ENCODE measurements at places on chromosomes 16 and 17. TPM values are rescaled to one million over a fixed set of nuclear protein-coding genes. Genes with fewer than 3 reads are reported as not detected.
A peak's percentile ranks its signal among the peaks of the same experiment; 100 is the strongest.

DNA sequence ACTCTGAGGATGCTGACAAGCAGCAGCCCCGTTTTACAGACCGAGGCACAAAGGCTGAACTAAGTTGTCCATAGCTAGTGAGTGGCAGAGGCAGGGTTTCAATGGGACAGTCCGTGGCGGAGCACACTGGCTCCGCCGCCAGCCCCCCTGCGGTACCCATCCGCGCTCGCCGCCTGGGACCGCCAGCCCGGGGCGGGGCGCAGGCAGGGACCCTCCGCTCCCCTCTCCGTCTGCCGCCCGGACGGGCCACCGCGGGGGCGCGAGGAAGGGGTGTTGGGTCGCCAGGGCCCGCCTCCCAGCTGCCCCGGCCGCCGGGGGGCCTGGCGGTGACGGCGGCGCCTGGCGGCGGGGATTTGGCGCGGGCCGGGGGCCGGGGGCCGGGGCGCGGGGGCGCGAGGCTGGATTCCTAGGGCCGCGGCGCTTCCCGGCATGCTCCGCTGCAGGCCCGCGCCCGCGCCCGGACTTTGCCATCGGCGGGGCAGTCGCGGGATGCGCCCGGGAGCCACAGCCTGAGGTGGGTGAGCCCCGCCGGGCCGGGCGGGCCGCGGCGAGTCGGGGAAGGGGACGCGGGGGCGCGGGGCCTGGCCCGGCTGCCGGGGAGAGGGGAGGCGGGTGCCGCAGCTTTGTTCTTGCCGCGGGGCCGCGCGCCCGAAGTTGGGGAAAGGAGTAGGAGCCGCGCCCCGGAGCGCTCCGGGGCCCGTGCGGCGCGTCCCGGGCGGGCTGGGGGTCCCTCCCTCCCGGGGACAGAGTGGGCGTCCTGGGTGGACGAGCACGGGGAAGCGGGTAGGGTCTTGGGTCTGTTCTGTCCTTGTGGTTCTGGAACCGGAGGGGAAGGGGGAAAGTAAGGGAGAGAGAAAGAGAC lies at the start of gene TMEM98:
TSS of gene TMEM98 (plus strand) at position 430 of the 862 bp plus-strand sequence. CDS start 3,376 bp downstream, outside the sequence.
- H3K36me3 ChIP-seq, result no peaks in the 10 kb centered on the region
- peak within 1 kb of the TSS; percentile 70 for H3K4me3 ChIP-seq
- no peak for DNase-seq

GRCh38 chr17:14372905-14373613 lies 72.2 kb downstream of the HS3ST3B1 start:
- no peak for DNase-seq
- peaks cover 4% of the 10 kb centered on the region for H3K36me3 ChIP-seq
- peaks cover 4% of the 10 kb centered on the region for H3K4me1 ChIP-seq
- no peak overlapping the region for H3K27ac ChIP-seq

- H3K27ac ChIP-seq, result no peak overlapping the region
- no peak overlapping the region for H3K4me3 ChIP-seq
- H3K36me3 ChIP-seq, result peaks cover 7% of the 10 kb centered on the region
- no peak for DNase-seq
- H3K27me3 ChIP-seq, result peaks cover 46% of the 10 kb centered on the region
Measured at GRCh38 chr16:17515421-17516210, 44.9 kb upstream of the XYLT1 start.

Gene RAB26
- polyA plus RNA-seq, result 1.4 TPM

Gene RAMP2
- polyA plus RNA-seq, result not detected

GRCh38 chr17:54903375-54903774 lies 2.7 kb downstream of the TOM1L1 start:
- no peak overlapping the region for H3K27ac ChIP-seq
- H3K27me3 ChIP-seq, result peaks cover 16% of the 10 kb centered on the region
- peaks cover 13% of the 10 kb centered on the region for H3K4me1 ChIP-seq
- no peaks in the 10 kb centered on the region for H3K36me3 ChIP-seq

GRCh38 chr17:74373838-74374606 lies 6.7 kb downstream of the GPR142 start:
- DNase-seq, result no peak
- H3K27ac ChIP-seq, result no peak overlapping the region
- no peak overlapping the region for H3K4me3 ChIP-seq
- peaks cover 8% of the 10 kb centered on the region for H3K4me1 ChIP-seq
- peaks cover 51% of the 10 kb centered on the region for H3K27me3 ChIP-seq
- H3K36me3 ChIP-seq, result no peaks in the 10 kb centered on the region

DNA sequence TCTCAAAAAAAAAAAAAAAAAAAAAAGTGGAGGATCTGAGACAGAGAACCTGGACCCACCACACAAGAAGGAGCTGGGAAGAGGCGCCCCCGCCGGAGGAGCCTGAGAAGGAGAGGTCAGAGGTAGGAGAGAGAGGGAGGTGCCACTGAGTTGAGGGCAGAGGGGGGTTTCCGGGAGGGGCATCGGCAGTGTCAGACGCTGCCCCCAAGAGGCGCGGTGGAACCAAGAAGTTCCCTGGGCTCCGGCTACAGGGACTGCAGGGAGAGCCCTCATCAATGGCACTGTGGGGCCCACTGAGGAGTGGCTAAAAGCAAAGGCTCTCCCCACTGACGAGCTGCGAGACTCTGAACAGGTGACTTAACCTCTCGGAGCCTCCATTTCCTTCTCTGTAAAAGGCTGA lies 4.2 kb downstream of the CCDC42 start:
- peak overlapping the region; percentile 83 for H3K4me3 ChIP-seq
- peaks cover 25% of the 10 kb centered on the region for H3K4me1 ChIP-seq
- peak overlapping the region; percentile 90 for H3K27ac ChIP-seq
- H3K36me3 ChIP-seq, result no peaks in the 10 kb centered on the region
- H3K27me3 ChIP-seq, result no peaks in the 10 kb centered on the region
- DNase-seq, result peak; percentile 44

- DNase-seq, result no peak
- no peak overlapping the region for H3K27ac ChIP-seq
- H3K4me1 ChIP-seq, result peaks cover 19% of the 10 kb centered on the region
- H3K36me3 ChIP-seq, result no peaks in the 10 kb centered on the region
- H3K27me3 ChIP-seq, result peaks cover 32% of the 10 kb centered on the region
- H3K4me3 ChIP-seq, result no peak overlapping the region
Measured at GRCh38 chr17:76667786-76668453, 24.4 kb upstream of the ST6GALNAC1 start.

Gene CBX2
- not detected for polyA plus RNA-seq

- peak overlapping the region; percentile 49 for H3K27ac ChIP-seq
- H3K36me3 ChIP-seq, result peaks cover 9% of the 10 kb centered on the region
- no peak overlapping the region for H3K4me3 ChIP-seq
- H3K4me1 ChIP-seq, result peaks cover 11% of the 10 kb centered on the region
- peaks cover 9% of the 10 kb centered on the region for H3K27me3 ChIP-seq
Measured at GRCh38 chr17:76982408-76983074, 114.3 kb downstream of the MGAT5B start.

GRCh38 chr17:16273499-16273898 lies 56.5 kb downstream of the PIGL start:
- H3K36me3 ChIP-seq, result peaks cover 5% of the 10 kb centered on the region
- DNase-seq, result no peak
- H3K4me3 ChIP-seq, result no peak overlapping the region

Gene LGALS9
- 73.9 TPM for polyA plus RNA-seq

Gene RHBDL3
- not detected for polyA plus RNA-seq

- no peaks in the 10 kb centered on the region for H3K27me3 ChIP-seq
- peak overlapping the region; percentile 47 for H3K4me3 ChIP-seq
- no peak for DNase-seq
- no peaks in the 10 kb centered on the region for H3K36me3 ChIP-seq
- no peak overlapping the region for H3K27ac ChIP-seq
- H3K4me1 ChIP-seq, result peaks cover 20% of the 10 kb centered on the region
Measured at GRCh38 chr16:89999831-90000574, 19.3 kb downstream of the DBNDD1 start.

Gene CFAP97D1
- polyA plus RNA-seq, result not detected

Gene KRTAP3-1
- not detected for polyA plus RNA-seq

Gene P2RX1
- polyA plus RNA-seq, result 2.3 TPM

- H3K36me3 ChIP-seq, result peaks cover 5% of the 10 kb centered on the region
- no peaks in the 10 kb centered on the region for H3K27me3 ChIP-seq
- H3K27ac ChIP-seq, result peak overlapping the region; percentile 96
- peak; percentile 28 for DNase-seq
- peaks cover 62% of the 10 kb centered on the region for H3K4me1 ChIP-seq
- peak overlapping the region; percentile 88 for H3K4me3 ChIP-seq
Measured at GRCh38 chr16:11585460-11586377, 1.0 kb downstream of the LITAF start.

DNA sequence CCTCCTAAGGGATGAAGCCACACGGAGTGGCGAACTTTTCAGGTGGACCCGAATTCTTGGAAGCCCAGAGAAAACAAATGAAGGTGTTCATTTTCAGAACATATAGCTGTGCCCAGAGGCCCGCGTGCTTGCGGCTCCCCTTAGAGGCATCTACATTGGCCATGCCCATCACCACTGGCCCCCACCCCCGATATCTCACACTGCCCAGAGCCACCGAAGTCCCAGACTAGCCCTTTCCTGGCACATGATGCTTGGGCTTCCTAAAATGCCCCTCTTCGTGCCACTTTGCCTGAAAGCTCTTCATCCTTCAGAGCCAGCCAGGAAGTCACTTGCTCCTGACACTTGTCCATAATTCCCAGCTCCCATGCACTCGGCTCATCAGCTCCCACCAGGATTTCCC lies 2.1 kb upstream of the HEXIM1 start:
- H3K27me3 ChIP-seq, result no peaks in the 10 kb centered on the region
- DNase-seq, result no peak
- peak overlapping the region; percentile 21 for H3K4me3 ChIP-seq

DNA sequence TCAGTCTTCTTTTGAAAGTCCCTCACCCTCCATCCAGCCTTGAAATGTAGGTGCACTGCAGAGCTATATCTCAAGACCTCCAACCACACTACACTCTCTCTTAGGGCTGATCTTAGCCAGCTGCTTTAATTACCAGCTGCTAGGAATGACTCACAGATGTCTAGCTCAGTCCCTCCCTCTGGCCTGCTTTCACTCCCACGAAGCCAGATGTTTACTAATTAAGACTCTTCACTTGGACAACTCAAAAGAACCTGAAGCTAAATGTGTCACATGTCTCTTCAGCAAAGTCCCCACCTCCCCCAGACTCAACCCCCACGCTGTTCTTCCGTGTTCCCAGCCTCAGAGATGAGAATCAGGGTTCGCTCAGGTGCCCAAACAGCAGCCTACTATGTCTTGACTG lies 2.6 kb downstream of the GTF3C1 start:
- peaks cover 17% of the 10 kb centered on the region for H3K36me3 ChIP-seq
- H3K27me3 ChIP-seq, result no peaks in the 10 kb centered on the region
- no peak for DNase-seq
- peaks cover 35% of the 10 kb centered on the region for H3K4me1 ChIP-seq
- no peak overlapping the region for H3K27ac ChIP-seq
- peak overlapping the region; percentile 69 for H3K4me3 ChIP-seq

Gene SMCR8
- polyA plus RNA-seq, result 4.2 TPM

Gene TP53I13
- 28.3 TPM for polyA plus RNA-seq

GRCh38 chr16:3564130-3564888 lies 12.9 kb downstream of the NLRC3 start:
- H3K4me1 ChIP-seq, result no peaks in the 10 kb centered on the region
- H3K4me3 ChIP-seq, result no peak overlapping the region
- H3K27ac ChIP-seq, result no peak overlapping the region
- no peaks in the 10 kb centered on the region for H3K36me3 ChIP-seq

DNA sequence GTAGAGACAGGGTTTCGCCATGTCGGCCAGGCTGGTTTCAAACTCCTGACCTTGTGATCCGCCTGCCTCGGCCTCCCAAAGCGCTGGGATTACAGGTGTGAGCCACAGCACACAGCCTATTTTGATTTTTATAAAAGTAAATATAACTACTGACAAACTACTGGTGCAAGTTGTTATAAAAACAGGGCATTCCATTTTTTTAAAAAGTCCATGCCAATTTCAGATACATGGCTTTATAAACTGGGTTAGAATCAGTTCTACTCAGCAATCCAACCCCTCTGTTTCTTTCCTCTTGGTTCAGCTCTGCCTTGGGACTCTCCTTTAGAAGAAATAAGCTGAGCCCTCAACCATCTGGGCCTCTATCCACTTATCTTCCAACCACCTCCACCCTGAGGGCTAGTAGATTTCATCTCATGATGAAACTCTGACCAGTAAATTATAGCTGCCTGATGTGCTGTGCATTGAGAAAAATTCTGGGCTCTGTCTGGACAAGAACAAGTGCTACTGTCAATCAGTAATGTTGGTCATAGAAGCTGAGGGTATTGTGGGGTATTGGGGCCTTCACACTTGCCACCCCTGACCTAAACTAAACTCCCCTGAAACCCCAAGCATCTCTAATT lies 10.2 kb downstream of the RANBP10 start:
- H3K4me1 ChIP-seq, result peaks cover 48% of the 10 kb centered on the region
- no peak overlapping the region for H3K4me3 ChIP-seq
- no peak for DNase-seq

- no peak overlapping the region for H3K27ac ChIP-seq
- peak overlapping the region; percentile 72 for H3K4me3 ChIP-seq
- peaks cover 14% of the 10 kb centered on the region for H3K4me1 ChIP-seq
- no peaks in the 10 kb centered on the region for H3K36me3 ChIP-seq
- H3K27me3 ChIP-seq, result no peaks in the 10 kb centered on the region
Measured at GRCh38 chr16:88809676-88810165, 2.0 kb downstream of the APRT start.

Gene ZNF232
- 14.3 TPM for polyA plus RNA-seq

Gene LLGL2
- 9.2 TPM for polyA plus RNA-seq

GRCh38 chr16:64773638-64774037 lies 348.2 kb downstream of the CDH11 start:
- H3K27ac ChIP-seq, result no peak overlapping the region
- no peak for DNase-seq
- no peaks in the 10 kb centered on the region for H3K27me3 ChIP-seq

Gene NPIPB9
- 0.29 TPM for polyA plus RNA-seq

- no peak overlapping the region for H3K4me3 ChIP-seq
- no peaks in the 10 kb centered on the region for H3K36me3 ChIP-seq
- peaks cover 20% of the 10 kb centered on the region for H3K27me3 ChIP-seq
- DNase-seq, result peak; percentile 67
Measured at GRCh38 chr17:76547183-76547641, 7.4 kb downstream of the PRCD start.

DNA sequence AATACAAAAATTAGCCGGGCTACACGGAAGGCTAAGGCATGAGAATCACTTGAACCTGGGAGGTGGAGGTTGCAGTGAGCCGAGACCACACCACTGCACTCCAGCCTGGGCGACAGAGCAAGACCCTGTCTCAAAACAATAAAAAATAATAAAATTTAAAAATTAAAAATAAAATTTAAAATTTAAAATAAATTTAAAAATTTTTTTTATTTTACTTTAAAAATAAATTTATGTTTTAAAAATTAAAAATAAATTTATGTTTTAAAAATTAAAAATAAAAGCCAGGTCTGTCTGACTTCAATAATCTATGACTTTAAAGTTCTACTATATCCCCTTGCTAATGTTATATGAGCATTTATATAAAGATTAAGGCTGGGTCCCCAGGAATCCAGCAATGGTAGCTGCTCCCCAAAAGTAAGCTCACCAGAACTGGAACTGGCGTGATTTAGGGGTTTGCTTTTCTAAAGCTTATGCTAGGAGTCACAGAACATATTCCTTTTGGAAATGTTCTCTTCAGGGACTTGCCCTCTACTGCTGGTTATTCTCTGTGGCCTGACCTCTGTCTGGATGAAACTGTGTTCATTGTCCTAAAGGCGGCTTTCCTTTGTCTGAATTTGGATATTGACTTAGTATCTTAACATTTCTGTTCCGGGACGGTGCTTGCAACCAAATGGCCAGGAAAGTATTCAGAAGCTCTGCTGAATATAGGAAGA lies 140.2 kb upstream of the NOL11 start:
- H3K27me3 ChIP-seq, result no peaks in the 10 kb centered on the region
- no peaks in the 10 kb centered on the region for H3K36me3 ChIP-seq
- no peak overlapping the region for H3K4me3 ChIP-seq
- no peak for DNase-seq
- H3K27ac ChIP-seq, result no peak overlapping the region

Gene ARHGDIG
- polyA plus RNA-seq, result not detected

- no peak for DNase-seq
- H3K4me3 ChIP-seq, result no peak overlapping the region
- no peaks in the 10 kb centered on the region for H3K36me3 ChIP-seq
Measured at GRCh38 chr17:44273607-44274006, 5.7 kb upstream of the SLC4A1 start.
